T-helper 9 cell (primary cell): ENCODE measurements at places on chromosomes 1 and 21.

GRCh38 chr1:22465671-22466070, 14.0 kb downstream of the ZBTB40 start:
- no peak for DNase-seq

DNA sequence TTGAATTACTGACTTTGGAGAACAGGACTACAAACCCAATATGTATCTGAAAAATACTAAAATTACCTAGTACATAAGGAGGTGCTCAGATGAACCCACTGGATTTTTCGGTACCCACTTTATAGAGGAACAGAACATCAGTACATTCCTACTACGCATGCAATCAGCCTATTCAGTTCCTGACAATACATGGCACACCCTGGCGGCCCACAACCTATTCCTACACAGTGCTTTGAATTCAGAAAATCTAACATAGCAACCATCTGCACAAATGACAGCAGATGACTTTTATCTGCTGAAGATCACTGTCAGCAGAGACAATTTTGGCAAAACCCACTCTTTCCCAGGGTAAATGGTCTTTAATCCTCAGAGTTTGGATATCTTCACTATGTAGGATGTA, 257.1 kb upstream of the GREM2 start:
- DNase-seq = no peak

- DNase-seq = no peak
Measured at GRCh38 chr21:45330075-45330781, 42.5 kb upstream of the POFUT2 start.

DNA sequence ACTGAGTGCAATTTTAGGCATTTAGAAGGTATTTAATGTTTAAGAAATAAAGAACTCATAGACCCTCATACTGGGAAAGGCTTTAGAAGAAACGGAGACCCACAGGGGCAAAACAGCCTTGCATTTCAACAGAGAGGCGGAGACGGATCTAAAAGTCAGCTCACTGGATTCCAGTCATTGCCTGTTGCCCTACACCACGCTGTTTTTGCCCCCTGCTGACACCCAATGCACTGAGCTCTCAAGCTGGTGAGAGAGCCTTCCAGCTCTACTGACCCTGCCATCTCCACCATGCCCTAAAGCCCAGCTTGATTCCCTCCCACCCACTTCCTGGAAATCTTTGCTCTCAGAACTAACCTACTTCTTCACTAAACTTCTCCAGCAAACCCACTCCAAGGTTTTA, 7.2 kb upstream of the TRAF3IP3 start:
- DNase-seq = no peak

DNA sequence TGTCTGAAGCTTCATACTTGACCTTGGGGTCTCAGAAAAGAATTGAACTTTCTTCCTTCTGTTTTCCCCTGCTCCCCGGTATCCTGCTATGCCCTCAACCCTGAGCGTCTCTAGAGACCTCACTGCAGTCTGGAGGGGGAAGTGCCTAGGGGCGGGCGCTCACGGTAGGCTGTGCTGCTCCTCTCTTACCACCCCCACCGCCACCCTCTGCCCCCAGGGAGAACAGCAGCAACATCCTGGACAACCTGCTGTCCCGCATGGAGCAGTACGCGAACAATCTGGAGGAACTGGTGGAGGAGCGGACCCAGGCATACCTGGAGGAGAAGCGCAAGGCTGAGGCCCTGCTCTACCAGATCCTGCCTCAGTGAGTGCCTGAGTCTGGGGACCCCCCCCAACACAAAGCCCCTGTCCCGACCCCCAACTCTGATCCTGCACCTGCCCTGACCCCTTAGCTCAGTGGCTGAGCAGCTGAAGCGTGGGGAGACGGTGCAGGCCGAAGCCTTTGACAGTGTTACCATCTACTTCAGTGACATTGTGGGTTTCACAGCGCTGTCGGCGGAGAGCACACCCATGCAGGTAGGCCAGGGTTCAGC, 10.3 kb downstream of the NPR1 start:
- DNase-seq = no peak

GRCh38 chr1:3248155-3249141, 179.4 kb downstream of the PRDM16 start:
- no peak for DNase-seq

GRCh38 chr1:116356673-116357072, 16.4 kb upstream of the ATP1A1 start:
- no peak for DNase-seq

GRCh38 chr1:36710951-36711350, 228.2 kb upstream of the CSF3R start:
- no peak for DNase-seq

GRCh38 chr1:7384679-7385078, 386.4 kb upstream of the VAMP3 start:
- no peak for DNase-seq

DNA sequence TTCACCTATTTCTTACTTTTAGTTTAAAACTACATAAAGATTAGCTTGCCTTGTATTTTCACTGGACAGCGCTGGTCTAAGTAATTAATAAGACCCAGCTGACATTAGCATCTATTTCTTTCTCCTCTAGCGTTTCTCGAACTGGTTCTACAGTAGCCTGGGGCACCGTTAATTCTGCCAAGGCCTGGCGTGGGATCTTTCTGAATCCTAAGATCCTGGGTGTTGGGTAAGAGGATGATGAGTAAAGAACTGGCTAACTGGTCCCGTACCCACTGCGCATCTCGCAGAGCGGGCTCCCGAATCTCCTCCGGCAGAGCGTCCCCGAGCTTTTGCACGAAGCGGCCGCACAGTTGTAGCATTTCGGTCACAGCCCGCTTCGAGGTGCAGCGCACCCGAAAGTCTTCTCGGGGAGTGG, 309 bp downstream of the NSL1 start:
- no peak for DNase-seq

- no peak for DNase-seq
Measured at GRCh38 chr1:184152434-184152898, 100.9 kb downstream of the TSEN15 start.

GRCh38 chr21:42048870-42049577, 22.1 kb upstream of the UMODL1 start:
- DNase-seq = no peak

GRCh38 chr1:11373029-11373894, 100.3 kb downstream of the UBIAD1 start:
- DNase-seq = no peak

DNA sequence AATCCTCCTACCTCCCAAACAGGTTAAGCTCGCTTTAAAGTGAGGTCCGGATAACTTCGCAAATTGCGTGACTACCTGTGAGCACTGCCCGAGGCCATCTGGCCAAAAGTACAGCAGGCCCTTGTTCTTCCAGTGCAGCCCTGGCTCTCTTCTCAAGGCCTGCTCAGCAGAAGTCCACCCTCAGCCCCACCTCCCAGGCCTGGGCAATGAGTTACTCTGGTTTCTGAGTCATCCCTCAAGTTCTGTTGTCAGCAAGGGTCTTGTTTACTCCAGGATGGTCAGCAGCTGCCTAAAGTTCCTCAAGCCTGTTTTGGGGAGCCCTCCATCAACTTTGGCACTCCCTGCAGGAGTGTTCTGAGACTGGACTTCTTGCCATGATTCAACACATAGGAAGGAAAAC, 101.7 kb downstream of the BCAR3 start:
- no peak for DNase-seq
